ENCODE measurements at places on chromosomes 5 and 9.

- no peak for DNase-seq
Measured at GRCh38 chr5:73204332-73204731, 31.3 kb downstream of the TMEM174 start.

DNA sequence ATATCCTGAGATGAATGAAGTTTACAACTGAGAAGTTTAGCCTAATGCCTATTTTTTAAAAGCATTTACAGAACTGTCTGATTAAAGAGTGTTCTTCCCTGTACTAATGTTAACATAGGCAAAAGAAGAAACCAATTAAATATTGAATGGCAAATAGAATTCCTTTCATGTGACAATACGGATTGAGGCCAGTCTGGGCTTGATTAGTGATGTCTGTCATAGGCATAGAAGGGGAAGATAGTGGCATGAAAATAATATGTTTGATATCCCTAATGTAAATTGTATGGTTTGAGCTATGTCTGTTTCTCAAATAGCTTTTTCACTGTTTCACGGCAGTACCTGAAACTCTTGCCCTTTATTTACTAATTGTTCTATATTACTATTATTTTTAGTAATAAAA lies 443.1 kb upstream of the CLINT1 start:
- no peak for DNase-seq

GRCh38 chr5:157540124-157540523 lies 35.5 kb downstream of the ADAM19 start:
- no peak for DNase-seq

GRCh38 chr9:108860354-108860753 lies 1.7 kb upstream of the ACTL7A start:
- no peak for DNase-seq

GRCh38 chr5:135441350-135441831 lies 5.8 kb downstream of the DCANP1 start:
- DNase-seq = no peak

DNA sequence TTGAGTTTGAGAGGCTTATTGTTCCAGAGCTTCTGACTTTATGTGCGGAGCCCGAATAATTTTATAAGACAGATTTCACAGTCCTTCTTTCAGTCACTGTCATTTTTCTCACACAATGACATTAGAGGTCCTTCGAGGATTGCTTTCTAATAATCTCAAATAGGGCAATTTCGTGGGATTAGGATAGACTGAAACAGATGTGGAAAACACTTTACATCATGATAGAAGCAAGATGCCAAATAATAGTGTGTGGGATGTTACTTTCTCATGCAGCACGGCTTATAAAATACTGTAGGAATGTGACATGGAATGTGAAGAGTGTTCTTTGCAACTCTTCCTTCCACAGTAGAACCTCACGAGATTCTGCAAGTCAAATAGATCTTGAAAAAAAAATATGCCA lies 451.3 kb downstream of the SEMA5A start:
- no peak for DNase-seq

DNA sequence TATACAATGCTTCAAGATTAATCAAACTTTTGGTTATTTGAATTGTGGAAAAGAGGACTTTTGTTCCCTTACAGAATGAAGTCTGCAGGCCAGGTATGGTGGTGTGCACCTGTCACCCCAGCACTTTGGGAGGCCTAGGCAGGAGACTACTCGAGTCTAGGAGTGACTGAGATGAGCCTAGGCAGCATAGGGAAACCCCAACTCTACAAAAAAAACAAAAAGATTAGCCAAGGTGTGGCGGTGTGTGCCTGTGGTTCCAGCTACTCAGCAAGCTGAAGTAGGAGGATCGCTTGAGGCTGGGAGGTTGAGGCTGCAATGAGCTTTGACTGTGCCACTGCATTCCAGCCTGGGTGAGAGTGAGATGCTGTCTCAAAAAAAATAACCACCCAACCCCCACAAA lies 9.3 kb downstream of the CCNH start:
- no peak for DNase-seq

Data from mesendoderm (in vitro differentiated cells).